ENCODE measurements at places on chromosomes 5 and 9.

GRCh38 chr9:698276-698675, 143.2 kb upstream of the DMRT1 start:
- DNase-seq = no peak

GRCh38 chr5:89437450-89438435, 554.8 kb upstream of the MEF2C start:
- no peak for DNase-seq

DNA sequence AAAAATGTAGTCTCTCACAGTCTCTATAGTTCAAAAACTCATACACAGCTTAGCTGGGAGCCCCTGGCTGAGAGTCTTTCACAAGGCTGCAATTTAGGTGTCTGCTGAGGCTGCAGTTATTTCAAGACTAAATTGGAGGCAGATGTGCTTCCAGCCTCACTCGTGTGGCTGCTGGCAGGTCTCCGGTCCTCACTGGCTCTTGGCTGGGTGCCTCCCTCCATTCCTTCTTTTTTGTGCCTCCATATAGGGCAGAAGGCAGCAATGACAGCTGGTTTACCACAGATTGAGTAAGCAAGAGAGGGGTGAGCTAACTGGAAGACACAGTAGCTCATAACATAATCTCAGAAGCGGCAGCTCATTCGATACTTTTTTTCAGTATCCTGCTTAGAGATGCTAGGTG, 2167.7 kb upstream of the WWC1 start:
- DNase-seq = no peak

GRCh38 chr5:74028406-74028805, 402.4 kb downstream of the ARHGEF28 start:
- no peak for DNase-seq

DNA sequence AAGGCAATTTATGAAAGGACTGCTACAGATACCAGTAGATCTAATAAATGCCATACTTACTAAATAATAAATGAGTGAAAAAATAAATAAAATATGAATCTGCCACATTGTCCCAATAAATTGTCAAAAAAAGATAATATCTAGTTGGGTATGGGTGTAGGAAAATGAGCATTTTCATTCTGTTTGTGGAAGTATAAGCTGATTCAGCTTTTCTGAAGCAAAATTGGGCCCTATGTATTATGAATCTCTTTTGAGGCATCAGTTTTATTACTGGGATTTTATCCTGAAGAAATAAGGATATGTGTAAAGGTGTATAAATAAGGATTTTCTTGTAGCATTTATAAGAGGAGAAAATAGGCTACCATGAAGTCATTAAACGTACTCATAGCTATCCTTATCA, 46.1 kb downstream of the CAVIN4 start:
- no peak for DNase-seq

- DNase-seq = no peak
Measured at GRCh38 chr5:158881091-158881880, 218.4 kb downstream of the EBF1 start.

GRCh38 chr5:174708476-174709207, 15.7 kb upstream of the MSX2 start:
- no peak for DNase-seq

DNA sequence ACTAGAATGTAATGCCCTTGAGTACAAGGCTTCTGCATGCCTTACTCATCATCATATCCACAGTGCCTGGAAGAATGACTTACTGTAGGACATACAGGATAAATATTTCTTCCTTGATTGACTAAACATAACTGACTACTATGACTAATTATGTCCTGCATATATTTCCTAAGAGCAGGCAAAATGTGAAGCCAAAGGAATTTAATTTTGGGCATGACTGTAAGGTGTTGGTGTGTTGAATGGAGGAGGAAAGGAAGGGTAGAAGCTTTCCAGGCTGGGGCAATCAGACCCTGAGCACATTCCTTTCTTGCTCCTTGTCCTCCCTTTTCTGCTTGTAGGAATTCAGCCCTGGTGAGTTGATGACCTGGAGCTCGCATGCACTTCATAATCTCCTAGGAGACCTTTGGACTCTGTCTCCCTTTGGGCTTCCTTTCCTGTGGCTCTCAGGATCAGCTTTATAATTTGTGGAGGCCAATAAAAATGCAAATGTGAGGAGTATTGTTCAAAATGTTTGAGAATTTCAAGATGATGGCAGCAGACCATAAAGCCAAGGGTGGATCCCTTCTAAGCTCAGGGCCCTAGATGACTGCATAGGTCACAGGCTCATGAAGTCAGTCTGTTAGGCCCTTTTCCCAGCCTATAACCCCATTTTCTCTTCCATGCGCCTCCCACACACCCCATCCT, 174.0 kb downstream of the HMHB1 start:
- DNase-seq = no peak

- DNase-seq = no peak
Measured at GRCh38 chr5:54249210-54250028, 61.0 kb downstream of the ARL15 start.
